ENCODE measurements at places on chromosomes 7 and 10. TPM values are rescaled to one million over a fixed set of nuclear protein-coding genes. Genes with fewer than 3 reads are reported as not detected.

GRCh38 chr7:31253532-31253931 is 87.0 kb downstream of the NEUROD6 start:
- no peaks in the 10 kb centered on the region for H3K36me3 ChIP-seq
- no peak for DNase-seq
- no peaks in the 10 kb centered on the region for H3K27me3 ChIP-seq
- H3K27ac ChIP-seq = no peak overlapping the region
- H3K4me3 ChIP-seq = no peak overlapping the region

IFIT2 gene
- 3.3 TPM for total RNA-seq

DNA sequence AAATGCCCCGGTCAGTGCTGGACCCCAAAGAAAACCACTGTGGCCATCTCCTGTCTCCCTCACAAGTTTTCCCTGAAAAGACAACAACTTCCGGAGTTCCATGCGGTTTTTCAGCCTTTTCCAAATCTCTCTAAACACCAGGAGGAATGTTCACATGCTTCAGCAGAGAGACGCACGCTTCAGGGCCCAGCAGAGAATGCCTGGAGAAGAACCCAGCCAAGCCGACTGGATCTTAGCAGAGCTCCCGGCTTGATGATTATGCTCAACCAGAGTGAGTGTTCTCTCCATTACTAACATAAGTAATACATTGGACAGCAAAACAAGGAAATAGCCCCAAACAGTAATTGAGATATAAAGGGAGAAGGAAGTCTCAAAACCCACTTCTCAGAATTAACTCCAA is 17.9 kb downstream of the PRKCQ start:
- H3K36me3 ChIP-seq = no peaks in the 10 kb centered on the region
- no peak for DNase-seq
- peaks cover 8% of the 10 kb centered on the region for H3K4me1 ChIP-seq
- H3K27ac ChIP-seq = no peak overlapping the region
- no peak overlapping the region for H3K4me3 ChIP-seq
- H3K27me3 ChIP-seq = no peaks in the 10 kb centered on the region

TDRD1 gene
- total RNA-seq = not detected

- DNase-seq = no peak
- no peaks in the 10 kb centered on the region for H3K36me3 ChIP-seq
- no peak overlapping the region for H3K27ac ChIP-seq
- no peaks in the 10 kb centered on the region for H3K27me3 ChIP-seq
- no peak overlapping the region for H3K4me3 ChIP-seq
Observed at GRCh38 chr7:1093916-1094508, 6.1 kb downstream of the GPER1 start.

DNA sequence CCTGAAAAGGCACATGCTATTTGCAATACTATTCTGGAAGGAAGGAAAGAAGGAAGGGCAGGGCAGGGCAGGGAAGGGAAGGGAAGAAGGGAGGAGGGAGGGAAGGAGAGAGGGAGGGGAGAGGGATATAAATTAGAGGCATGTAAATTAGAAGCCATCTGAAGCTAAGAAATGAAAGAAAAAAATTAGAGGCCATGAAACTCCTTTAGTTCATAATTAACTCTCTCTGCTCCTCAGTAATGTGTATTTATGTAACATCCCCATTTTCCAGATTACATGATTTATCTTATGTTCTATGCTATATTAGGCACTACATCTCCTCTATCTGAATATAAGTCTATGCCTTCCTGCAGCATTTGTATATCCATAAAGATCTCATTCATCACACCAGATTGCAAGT is 12.7 kb upstream of the JCAD start:
- DNase-seq = no peak
- no peaks in the 10 kb centered on the region for H3K36me3 ChIP-seq
- H3K27me3 ChIP-seq = no peaks in the 10 kb centered on the region
- no peaks in the 10 kb centered on the region for H3K4me1 ChIP-seq
- no peak overlapping the region for H3K27ac ChIP-seq

CALML5 gene
- total RNA-seq = not detected

All from Peyer's patch (tissue), 4 donors.